ENCODE measurements at places on chromosomes 2 and 18.
A peak's percentile ranks its signal among the peaks of the same experiment; 100 is the strongest.

GRCh38 chr2:215403441-215404347, 32.2 kb downstream of the FN1 start:
- no peak for DNase-seq

- no peak for DNase-seq
These were observed 10.9 kb downstream of the MTERF4 start for GRCh38 chr2:241091201-241091600.

- no peak for DNase-seq
These were observed 31.9 kb downstream of the SPAG16 start for GRCh38 chr2:213316001-213316735.

DNA sequence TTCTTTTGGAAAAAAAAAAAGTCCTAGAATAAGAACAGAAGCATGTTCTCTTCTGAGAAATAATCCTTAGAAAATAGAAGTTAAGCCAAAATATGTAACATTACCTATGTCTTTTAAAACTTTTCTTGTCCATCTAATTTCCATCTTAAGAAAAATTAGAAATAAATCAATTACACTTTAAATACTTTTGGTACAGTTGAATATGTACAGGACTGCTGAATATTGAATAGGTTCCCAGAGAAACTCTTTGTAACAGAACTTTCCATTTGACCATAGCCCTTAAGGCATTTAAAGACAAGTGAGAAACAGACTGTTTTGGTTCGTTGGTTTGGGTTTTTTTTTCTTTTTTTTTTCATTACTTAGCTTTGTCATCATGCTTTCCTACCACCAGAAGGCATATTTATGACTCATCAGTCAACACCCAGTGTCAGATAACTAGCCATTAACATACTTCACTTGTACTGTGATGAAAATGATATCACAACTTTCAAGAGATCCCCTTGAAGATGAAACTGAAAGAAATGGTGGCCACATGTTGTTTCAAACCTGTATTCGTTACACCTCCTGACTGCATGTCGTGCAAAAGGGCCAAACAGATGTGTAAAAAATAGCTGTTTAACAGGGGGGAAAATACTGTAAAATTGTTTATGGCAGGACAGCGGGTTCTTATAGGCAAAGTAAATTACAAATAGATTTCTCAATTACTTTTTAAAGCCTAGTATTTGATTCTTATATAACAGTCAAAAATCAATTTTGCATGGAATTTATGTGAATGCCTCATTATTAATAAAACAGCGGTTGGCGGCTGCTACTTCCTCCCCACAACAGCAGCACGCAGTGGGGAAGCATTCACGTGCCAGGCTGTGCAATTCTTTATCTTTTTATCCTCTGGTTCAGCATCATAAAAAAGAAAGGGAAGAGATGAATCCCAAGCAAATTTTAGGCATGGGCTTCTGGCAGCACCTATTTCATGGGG, 280.7 kb upstream of the HNRNPA3 start:
- DNase-seq = peak; percentile 23
